GM23338 (cell line): ENCODE measurements at places on chromosomes 6 and 20.

GRCh38 chr6:97630604-97631003 lies 347.6 kb upstream of the MMS22L start:
- no peak for DNase-seq

DNA sequence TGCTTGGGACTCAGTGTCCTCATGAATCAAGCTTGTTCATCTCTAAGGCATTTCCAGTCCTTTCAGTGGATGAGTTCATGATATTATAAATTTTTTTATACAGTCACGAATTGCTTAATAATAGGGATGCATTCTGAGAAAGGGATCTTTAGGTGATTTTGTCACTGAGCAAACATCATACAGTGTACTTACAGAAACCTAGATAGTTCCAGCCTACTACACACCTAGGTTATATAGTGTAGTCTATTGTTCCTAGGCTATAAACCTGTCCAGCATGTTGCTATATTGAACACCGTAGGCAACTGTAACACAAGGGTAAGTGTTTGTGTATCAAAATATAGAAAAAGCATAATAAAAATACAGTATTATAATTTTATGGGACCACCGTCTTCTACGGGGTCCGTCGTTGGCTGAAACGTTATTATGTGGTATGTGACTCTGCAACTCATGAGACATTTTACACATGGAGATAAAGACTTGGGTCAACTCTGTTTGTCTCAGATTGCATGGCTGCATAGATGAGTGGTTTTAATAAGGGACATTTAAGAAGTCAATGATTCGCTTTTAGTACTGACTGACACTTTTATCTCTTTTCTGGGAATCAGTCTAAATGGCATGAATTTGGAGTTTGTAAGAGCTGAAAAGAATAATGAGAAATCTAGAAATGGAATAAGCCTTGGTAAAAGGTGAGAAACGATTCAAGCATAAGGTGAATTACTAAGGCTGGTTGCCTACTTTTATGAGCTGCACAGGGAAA lies 33.2 kb downstream of the CLIC5 start:
- no peak for DNase-seq

GRCh38 chr6:116291701-116292396 lies 12.1 kb upstream of the TSPYL1 start:
- no peak for DNase-seq

GRCh38 chr6:74091136-74091793 lies 395.3 kb downstream of the CD109 start:
- peak; percentile 88 for DNase-seq

GRCh38 chr6:105642708-105643107 lies 239.8 kb upstream of the PREP start:
- DNase-seq = no peak
